Inflammatory macrophage treated with lipopolysaccharide for 4 hours (primary cell): ENCODE measurements at places on chromosomes 3 and 15.

- DNase-seq = no peak
These were observed 517.4 kb upstream of the ARRDC4 start for GRCh38 chr15:97443101-97443500.

- DNase-seq = no peak
These were observed 481.7 kb downstream of the MAGI1 start for GRCh38 chr3:65556934-65557577.

DNA sequence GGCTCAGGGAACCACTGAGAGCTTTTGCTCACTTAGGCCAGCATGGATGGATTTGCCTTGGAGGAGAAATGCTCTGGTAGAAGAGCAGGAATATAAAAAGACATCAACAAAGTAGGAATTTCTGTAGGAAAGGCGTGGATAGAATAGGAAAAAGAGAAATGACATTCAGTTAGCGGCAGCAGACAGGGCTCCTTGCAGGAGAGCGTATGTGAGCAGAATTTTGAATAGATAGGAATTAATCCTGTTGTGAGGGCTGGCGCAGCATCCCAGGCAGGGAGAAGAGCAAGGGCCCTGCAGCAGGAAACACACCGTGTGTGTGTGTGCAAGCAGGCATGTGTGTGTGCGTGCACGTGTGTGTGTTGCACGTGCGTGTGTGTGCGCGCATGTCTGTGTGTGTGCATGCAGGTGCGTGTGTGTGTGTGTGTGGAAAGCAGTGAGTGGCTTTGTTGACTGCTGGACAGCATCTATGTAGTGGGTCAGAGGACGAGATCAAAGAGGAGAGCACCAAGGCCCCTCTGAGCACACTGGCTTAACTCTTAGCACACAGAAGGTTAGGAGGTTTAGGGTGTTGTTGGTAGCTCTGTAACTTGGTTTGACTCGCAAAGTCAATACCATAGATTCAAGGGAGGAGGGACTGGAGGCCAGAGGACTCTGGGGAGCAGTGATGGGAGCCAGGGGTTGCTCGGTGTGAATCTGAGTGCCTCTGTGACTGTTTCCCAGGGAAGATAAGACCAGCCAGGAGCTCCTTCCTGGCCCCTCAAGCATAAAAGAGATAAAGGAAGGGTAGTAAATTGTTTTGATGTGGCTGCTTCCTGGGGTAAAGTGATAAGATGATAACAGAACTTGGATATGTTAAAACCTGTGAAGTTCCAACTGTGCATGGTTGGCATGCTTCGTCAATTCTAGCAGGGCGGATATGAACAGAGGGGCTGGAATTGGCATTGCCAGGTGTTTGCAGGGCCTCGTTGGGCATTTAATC lies 639.5 kb downstream of the NR2F2 start:
- DNase-seq = no peak

DNA sequence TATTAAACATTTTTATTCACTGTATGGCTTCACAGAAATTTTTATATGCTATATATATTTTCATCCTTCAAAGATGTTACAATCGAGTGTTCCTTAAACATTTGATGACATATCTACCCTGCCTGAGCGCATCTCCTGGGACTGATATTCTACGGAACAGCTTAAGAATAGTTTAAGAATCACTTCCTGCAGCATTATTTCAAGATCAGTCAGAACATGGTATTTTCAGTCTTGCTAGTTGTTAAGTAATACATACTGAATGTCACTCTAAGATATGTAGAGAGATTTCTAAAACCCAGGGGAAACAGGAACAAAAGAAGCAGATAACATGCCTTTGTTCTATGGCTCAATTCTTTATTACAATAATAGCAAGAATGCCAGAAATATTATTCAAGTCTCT lies 8.7 kb downstream of the COL8A1 start:
- DNase-seq = no peak

- peak; percentile 33 for DNase-seq
These were observed 33.0 kb upstream of the KLF13 start for GRCh38 chr15:31293655-31294054.

DNA sequence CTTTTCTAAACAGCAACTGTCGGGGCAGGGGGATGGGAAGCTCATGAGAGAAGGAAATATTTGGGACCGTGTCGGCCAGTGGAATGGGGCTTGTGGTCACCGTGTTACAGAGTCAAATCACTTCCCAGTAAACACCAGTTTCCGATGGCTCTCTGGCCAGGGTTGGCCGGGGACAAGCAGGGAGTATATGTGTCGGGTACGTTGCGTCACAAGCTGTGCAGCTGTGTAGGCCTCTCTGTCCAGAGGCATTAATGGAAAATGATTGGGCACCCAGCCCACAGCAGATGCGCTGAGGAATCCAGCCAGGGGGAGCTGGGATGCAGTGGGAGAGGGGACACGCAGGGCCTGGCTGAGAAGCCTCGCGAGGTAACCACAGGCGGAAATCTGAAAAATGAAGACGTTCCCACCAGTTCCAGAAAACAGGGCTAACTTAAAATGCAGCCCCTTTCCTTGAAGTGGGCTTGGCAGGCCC lies 15.8 kb upstream of the ALDH1A3 start:
- no peak for DNase-seq

DNA sequence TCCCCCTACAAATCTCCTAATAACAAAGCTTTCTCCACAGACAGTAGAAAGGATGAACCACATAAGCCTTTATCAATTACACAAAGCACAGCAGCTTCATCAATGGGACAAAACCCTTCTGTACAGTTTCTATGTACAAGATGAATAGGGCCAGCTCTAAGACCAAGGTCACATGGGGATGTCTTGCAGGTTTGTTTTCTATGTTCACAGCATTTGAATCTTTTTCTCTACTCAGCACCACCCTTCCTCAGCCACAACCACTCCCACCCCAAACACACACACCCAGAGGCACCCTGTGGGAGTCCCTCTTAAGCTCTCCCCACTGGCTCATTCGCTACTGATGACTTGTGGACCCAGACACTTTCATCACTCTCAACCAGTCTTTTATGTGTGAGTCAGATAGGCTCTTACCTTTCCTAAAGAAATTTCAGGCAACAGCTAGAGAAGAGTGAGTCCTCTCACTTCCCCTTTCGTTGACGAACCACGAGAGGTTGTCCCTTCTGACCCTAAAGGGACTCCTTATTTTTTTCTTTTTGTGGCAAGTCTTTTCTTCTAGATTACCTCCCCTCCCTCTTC lies 57.9 kb downstream of the ARHGAP31 start:
- DNase-seq = peak; percentile 90

- no peak for DNase-seq
These were observed 6.2 kb downstream of the SEMA5B start for GRCh38 chr3:123021388-123021787.

GRCh38 chr3:60504827-60505457 lies 746.3 kb downstream of the FHIT start:
- no peak for DNase-seq

DNA sequence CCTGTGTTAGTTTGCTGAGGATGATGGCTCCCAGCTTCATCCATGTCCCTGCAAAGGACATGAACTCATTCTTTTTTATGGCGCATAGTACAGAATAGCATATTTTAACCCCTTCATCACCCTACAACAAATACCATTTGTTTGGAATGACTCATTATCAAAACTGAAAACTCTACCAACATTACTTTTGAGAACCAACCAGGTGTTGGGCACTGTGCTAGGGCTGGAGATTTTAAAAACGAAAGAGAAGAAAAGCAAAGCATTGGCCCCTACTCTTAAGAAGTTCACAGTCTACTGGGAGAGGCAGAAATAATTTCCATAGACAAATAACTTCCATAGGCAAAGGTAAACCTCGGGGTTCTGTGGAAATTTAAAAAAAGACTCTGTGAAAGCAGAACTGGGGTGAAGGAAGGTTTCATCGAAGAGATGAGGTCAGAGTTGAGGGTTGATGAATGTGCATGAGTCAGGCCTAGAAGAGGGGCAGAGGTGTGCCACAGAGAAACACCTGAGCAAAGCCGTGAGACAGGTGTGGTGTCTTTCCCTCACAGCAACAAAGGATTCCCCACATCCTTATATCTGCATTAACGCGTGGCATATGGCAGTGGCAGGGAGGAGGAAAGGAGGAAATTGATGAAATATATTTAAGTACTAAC lies 51.0 kb downstream of the MCF2L2 start:
- DNase-seq = peak; percentile 59

GRCh38 chr15:70707686-70708300 lies 55.6 kb downstream of the UACA start:
- DNase-seq = no peak
